ENCODE measurements at places on chromosomes 11 and 22.

DNA sequence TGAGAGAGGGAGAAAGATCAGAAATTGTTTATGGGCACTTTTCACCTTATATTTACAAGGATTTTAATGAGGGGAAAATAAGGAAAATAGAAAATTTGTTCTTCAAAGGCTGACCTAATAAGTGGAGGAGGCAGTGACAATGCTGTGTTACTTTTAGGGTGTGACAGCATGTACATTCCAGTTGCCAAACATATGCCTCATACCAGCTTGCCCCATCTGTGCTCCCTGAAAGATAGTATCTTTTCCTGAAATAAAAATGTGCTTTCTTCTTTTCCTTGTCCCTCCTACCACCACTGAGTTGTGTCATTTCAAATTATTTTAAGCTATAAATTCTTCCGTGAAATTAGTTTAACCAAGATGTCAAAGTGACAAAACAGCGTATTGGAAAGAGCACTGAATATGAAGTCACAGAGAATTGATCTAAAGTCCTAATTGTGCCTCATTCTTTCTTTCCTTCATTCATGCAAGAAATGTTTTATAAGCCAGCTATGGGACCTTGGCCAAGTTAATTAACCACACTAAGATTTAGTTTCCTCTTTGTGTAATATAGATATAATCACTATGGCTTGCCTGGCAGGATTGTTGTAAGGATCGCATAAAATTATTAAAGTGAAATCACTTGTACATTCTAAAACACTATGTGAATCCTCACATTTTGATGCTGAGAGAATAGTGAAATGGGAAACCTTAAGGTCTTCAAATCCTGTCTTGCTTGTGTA is 1307.5 kb upstream of the TENM4 start:
- DNase-seq: no peak

DNA sequence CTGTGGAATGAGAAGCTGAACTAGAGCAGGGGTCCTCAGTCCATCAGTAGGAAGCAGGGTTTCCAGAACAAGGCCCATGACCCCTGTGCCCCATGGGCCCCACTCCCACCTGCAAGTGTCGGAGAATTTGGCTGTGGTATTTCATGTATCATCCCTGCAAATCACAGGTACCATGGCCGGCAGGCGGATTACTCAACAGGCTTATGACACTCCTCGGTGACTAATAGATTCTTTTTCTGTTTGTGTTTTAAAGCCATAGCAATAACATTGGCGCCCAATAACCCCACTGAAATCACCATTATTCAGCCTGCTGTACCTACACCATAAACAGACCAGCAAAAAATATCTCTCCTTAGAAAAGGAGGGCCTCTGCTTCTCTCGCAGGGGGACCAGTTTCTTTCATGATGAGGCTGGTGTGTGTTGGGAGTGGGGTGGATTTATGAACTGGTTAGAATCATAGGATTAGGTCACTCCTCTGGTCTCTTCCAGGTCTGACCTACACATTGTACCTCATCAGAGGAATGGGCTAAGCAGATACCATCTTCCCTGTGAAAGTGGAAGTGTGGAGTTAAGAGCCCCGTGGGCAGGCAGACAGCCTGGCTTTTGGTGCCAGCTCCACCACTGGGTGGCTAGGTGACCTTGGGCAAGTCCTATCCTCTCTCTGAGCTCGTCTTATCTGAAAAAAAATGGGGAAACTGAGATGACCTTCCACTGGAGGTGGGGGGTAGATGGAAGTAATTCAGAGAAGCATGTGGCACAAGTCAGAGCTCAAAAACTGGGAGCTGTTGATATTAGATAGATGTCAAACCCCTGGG is 60.2 kb upstream of the WNT11 start:
- no peak for DNase-seq

GRCh38 chr22:45857519-45857918 is 119.4 kb downstream of the WNT7B start:
- no peak for DNase-seq

DNA sequence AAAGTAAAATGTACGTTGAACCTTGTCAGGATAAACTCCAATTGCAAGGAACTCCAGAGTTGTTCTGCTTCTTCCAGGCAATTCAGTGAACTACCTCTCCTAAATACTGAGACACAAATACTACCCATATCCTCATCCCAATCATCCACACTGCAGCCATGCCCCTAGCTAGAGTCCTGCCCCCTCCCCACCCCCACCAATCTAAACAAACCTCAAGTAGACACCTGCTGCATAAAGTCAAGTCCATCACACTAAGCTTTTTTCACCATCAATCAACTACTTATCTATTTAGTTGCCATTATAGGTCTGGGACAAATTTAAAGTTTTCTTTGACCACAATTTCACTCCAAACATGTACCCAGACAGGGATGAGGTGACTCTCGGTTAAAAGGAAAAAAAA is 93.2 kb upstream of the APOA1 start:
- DNase-seq: no peak

- peak; percentile 62 for DNase-seq
These were observed 84.9 kb upstream of the HMGXB4 start for GRCh38 chr22:35172442-35172841.

- no peak for DNase-seq
These were observed 156.0 kb upstream of the SOX6 start for GRCh38 chr11:16512198-16512898.

GRCh38 chr22:37330200-37331033 is 48.1 kb downstream of the CYTH4 start:
- no peak for DNase-seq

GRCh38 chr11:42840860-42841259 is 470.9 kb upstream of the API5 start:
- DNase-seq: no peak

- DNase-seq: no peak
These were observed 374.1 kb downstream of the TENM4 start for GRCh38 chr11:79066456-79067351.

- DNase-seq: no peak
These were observed 11.7 kb upstream of the MOB2 start for GRCh38 chr11:1498262-1498661.

Measured in NCI-H187 (cell line).